Right lung (tissue), 10 donors: ENCODE measurements at places on chromosomes 1 and 21. TPM values are rescaled to one million over a fixed set of nuclear protein-coding genes. Genes with fewer than 3 reads are reported as not detected.

The STXBP3 gene
- polyA plus RNA-seq = 65.1 TPM

The RAB42 gene
- polyA plus RNA-seq = 6.5 TPM

The MYCBP gene
- polyA plus RNA-seq = 28.4 TPM

The RGS13 gene
- 3.2 TPM for polyA plus RNA-seq

- DNase-seq = no peak
Measured at GRCh38 chr1:110636149-110636935, 30.2 kb upstream of the KCNA2 start.

GRCh38 chr1:65703853-65704252 lies 88.8 kb upstream of the PDE4B start:
- DNase-seq = no peak

DNA sequence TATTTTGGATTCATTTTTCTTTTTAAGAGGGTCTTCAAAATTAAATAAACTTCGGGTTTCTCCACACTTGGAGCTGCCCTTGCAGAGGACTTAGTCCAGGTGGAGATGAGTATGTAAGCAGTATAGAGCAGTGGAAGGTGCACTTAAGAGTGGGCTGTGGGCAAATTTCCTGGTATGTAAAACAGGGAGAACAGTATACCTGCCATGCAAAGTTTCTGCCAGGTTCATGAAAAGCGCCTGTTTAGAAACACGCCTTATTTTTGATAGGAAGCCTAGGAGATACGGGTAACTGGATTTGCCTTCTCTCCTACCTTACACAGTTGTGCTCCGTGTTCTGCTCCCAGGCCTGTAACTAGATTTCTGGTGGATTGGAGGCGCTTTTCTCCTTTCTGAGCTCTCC lies 1.2 kb downstream of the KDM4A start:
- no peak for DNase-seq

DNA sequence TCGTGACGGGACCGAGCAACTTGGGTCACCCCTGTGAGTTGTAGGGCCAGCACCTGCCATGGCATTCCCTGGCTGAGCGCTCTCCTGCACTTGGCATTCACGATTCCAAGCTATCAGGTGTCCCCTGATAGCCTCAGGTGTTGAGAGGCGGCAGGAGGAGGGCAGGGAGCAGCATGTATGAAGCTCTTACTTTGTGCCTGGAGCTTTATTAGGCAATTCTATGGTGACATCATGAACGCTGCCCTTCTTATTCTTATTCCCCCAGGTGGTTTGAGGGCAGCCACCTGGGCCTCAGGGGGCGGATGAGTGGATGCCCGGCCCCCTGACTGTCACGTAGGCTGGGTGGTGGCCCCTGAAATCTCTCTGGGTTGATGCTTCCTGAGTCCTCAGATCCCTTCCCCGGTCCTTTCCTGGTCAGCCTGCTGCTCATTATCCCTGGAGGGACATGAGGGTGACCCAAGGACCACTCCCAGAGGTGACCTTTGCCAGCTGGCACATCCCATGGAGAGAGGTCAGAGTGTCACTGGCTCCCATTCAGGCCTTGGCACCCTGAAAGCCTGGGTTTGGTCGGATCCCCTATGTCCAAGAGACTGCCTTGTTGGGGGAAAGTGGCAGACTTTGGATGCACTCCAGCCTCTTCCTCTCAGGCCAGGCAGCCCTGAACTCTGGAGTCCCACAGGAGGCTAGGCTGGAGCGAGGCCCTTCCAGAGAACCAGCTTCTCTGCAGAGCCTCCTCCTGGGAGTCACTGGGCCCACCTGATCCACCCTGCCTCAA lies 51.9 kb downstream of the SPSB1 start:
- DNase-seq = no peak

DNA sequence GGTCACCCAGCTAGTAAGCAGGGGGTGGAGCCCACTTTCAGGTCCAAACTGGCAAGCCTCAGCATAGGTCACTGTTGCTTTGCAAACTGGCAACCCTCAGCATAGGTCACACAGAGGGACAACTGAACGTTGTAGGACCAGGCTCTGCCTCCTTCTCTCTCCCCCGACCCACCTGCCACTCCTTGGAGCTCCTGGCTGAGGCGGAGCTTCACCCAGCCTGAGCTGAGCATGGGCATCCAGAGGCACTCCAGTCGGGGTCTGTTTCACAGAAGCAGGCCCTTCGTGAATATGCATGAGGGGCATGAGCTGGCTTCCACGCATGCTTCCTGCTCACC lies 24.2 kb downstream of the CAPZB start:
- DNase-seq = no peak

DNA sequence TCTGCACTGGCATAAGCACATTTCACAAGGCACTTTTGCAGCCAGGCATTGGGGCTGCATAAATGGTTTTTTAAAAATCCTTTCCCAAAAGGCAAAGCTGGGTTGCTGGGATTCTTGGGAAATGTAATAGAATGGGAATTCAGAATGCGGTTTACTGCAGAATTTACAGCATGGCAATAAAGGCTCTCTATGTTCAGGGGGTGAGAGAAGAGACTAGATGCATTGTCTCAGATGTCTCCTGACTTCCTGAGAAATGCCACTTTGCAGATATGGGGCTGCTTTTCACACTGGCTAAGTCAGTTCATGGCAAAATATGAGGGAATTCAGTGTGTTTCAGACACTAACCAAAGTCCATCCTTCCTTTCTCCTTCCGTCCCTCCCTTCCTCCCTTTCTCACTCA lies 13.5 kb downstream of the FCGR2B start:
- DNase-seq = no peak

GRCh38 chr1:153251988-153252387 lies 7.5 kb upstream of the LORICRIN start:
- no peak for DNase-seq

GRCh38 chr1:243388276-243388675 lies 132.4 kb downstream of the SDCCAG8 start:
- no peak for DNase-seq

DNA sequence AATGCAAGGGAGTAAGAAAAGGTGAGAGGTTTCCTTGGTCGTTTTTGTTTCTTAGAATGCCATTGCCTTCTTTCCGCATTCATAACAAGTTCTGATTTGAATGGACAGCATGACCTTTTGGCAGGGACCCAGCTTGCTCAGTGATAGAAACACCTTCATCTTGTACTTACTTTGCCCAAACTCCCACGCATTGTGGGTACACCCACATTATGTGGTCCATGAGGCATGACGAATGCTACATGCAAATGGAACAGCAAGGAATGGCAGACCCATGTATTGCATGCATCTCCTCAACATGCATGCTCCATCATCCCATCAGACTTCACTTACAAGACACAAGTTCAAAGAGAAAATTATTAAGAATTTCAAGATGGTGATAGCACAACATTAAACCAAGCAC lies 102.8 kb downstream of the CDC7 start:
- DNase-seq = no peak

GRCh38 chr1:225688345-225688744 lies 35.4 kb upstream of the ENAH start:
- DNase-seq = no peak

DNA sequence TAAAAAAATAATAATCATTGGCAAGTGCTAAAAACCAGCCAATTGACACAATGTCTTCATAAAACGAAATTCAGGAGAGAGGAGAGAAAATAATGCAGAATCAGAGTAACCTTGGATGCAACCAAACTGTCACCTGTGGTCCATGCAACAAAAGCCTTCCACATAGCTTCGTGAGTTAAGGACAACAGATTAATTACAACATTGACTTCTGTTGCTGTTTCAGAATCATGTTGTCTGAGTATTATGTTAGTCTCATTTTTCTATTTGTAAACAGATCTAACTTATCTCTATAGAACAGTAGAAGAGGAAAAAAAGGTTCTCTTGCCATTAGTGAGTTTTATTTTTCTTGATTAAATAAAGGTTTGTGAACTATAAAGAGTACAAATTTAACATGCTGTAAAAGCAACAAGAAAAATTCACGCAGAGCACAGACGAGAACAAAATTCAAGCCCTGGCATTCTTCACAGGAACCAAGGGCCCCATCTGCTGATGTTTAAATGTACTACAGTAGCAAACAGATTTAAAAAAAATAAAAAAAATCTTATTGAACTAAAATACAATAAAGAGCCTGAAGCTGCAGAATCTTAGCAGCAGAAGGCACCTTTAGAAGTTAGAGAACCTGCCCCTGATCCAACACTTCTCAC lies 381.1 kb upstream of the PKN2 start:
- DNase-seq = no peak

GRCh38 chr1:41447995-41448770 lies 36.3 kb downstream of the EDN2 start:
- DNase-seq = no peak
